Activated CD4-positive, alpha-beta memory T cell treated with anti-CD3 and anti-CD28 coated beads, Interleukin-2, amount 10 ng/mL, durations not matched to agents 7 days and 5 days (primary cell): ENCODE measurements at places on chromosomes 12 and 14.

GRCh38 chr12:59886131-59886733 is 290.4 kb downstream of the SLC16A7 start:
- DNase-seq: no peak

GRCh38 chr12:128606538-128606937 is 217.2 kb downstream of the SLC15A4 start:
- DNase-seq: no peak

DNA sequence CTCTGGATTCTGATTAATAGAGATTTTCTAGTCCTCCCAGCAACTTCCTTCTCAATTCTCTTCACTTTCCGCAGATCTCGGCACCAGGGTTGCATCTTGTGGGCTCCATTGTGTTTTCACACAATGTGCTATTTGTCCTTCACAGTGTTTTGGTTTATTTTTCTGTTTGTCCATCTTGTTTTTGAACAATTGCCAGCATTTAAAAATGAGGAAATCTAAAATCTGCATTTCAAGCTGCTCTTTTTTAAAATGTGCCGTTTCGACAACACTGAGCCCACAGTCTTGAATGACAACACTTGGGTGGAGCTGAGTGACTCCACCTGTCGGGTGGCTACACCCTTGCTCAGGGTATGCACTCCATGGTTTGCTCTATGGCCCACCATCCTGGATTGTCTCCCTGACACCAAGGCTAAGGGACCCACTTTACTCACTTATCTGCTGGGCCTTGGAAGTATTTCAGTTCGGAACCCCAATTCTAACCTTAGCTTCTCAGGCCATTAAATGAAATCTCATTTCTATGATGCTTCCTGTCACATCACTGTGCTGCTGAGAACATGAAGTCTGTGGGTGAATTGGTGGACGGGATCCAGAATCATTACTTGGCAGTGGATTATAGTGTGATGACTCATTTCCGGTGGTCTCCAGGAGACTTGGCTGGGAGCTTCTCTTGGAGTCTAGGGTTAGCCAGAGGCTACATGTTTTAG is 3.4 kb upstream of the MYRFL start:
- no peak for DNase-seq

DNA sequence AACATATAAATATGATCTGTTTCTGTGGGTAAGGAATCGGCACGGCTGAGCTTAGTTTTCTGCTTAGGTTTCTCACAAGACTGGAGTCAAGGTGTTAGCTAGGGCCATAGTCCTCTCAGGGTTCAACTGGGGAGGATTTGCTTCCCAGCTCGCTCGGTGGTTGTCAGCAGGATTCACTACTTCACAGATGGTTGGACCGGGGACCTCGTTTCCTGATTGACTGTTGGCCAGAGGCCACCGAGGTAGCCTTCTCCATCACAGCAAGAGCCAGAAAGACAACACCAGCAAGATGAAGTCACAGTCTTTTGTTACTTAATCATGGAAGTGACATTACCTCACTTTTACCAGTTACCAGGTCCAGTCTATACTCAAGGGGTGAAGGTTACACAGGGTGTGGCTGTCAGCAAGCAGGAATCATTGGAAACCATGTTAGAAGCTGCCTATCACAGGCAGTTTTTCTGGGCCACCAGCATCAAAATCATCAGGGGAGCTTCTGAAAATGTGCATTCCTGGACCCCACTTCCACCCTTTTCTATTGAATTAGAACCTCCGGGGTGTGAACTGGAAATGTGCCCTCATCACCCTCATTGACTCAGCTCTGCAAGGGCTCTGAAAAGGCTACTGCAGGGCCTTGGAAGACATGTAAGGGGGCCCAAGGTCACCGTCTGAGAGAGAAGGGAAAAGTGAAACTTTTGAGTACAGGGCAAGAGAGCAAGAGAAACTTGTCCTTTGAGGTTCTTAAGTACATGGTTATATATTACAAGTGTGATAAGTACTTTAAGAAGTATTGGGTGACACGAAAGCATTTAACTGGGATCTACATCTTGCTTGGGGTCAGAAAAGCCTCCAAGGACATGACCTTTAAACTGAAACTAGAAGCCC is 10.9 kb downstream of the COPS7A start:
- no peak for DNase-seq

DNA sequence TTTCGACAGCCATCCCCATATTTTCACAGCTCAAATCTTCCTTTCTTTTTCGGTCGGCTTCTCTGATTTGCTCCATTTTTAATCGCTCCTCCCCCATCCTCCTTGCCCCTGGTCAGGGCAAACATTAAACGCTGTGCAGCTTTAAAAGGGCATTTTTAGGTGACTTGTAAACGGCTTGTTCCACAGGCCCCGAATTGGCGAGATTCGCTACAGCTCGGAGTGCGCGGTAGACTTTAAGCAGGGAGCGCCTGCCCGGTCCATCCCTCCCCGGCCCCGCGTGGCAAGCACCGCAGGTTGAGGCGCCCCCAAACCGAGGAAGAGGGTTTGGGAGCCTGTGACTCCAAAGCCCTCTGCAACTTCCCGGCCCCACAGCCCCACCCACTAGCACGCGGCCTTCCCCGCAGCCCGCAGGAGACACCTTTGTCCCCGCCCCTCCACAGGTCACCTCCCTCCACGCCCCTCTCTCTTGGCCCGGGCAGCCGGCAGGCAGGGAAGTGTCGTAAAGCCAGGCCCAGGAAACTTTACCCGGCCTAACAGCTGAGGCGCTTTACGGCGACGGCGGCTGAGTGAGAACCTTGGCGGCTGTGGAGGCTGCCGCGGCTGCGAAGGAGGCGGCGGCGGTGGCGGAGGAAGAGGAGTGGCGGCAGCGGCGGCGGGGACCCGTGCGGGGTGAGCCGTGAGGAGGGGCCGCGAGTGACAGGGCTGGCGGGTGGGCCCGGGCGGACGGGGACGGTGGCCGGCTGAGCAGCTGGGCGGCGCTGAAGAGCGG is at the start of gene NAA30:
TSS of gene NAA30 (plus strand) at position 550 of the 769 bp plus-strand sequence. CDS start 372 bp downstream, outside the sequence.
- peak; percentile 95 for DNase-seq

DNA sequence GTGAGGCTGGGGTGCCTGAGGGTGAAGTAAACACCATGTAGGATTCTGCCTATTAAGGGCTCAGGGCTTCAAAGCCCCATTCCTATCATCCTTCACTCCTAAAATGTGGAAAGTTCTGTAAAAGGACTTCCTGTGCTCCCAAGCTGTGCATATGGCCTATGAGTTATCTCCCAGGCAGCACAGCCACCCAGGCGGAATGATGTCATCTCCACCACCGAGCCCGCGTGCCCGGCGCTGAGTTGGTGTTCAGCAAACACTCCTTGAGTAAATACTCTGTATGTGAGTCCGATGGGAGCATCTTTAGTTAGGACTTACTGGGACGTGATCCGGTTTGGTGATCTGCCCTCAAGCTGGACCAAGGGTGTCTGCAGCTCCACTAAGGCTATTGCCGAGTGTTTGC is 437.3 kb downstream of the MED13L start:
- no peak for DNase-seq

GRCh38 chr12:5437589-5437988 is 5.7 kb downstream of the NTF3 start:
- no peak for DNase-seq

DNA sequence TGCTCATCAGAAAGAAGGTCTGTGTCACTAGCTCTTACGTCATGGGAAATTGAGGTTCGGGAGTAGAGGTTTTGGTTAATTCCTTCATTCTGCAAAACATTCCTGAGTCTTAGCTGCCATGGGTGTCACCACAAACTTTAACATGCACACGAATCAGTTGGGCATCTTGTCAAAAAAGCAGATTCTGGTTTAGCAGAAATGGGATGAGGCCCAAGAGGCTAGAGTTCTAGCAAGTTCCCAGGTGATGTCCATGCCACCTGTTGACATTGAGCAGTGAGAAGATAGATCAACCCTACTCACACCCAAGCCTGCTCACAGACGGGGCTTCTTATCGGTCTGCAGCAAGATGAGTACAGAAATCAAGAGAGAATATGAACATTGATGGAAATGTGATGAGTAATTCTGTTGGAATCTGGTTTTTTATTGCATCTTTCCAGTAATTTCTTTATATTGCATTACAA is 11.7 kb upstream of the RIN3 start:
- no peak for DNase-seq
